DND-41 (cell line): ENCODE measurements at places on chromosomes 6 and 20.

DNA sequence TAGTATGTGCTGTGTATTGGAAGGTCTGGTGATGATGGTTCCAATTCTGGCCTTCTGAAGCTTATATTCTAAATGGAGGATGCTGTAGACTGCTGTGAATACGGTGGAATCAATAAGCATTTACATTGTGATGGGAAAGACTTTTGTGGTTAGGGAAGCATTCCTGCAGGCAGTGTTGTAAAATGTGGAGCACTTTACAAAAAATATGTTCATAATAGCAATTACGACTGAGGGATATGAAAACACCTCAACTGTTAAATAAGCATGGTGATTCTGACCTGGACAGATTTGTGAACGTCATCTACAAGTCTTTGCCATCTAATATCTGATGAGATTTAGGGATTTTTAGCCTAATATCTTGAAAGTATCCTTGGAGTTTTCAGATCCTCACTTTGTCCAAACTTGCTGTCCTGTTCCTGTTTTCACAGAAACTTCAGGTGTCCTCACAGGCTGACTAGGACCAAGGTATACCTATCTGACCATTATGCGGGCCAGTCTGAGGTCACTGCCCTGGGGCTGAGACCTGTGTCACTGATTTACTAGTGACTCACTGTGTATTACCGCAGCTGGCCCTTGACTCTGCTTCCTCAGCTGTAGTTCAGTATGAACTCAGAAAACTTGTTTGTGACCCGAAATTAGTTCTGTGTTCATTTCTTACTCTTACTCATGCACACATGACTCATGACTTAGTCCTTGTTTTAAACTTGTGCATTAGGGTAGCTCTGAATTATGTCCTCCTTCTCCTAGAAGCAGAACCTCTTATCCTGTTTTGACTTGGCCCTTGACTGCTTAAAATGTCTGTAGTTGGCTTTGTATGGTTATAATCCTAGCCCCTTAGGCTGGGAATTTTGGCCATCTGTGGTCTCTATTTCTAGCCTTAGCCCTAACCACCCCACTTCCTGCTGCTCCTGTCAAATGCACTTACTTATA is 343.0 kb downstream of the CDKAL1 start:
- H3K4me3 ChIP-seq, result no peak overlapping the region
- H3K36me3 ChIP-seq, result 0 out of 2 replicates have a peak, but pooled peaks cover 3% of the 10 kb centered on the region
- DNase-seq, result no peak
- no peaks in the 10 kb centered on the region for H3K4me1 ChIP-seq
- H3K27me3 ChIP-seq, result no peaks in the 10 kb centered on the region

DNA sequence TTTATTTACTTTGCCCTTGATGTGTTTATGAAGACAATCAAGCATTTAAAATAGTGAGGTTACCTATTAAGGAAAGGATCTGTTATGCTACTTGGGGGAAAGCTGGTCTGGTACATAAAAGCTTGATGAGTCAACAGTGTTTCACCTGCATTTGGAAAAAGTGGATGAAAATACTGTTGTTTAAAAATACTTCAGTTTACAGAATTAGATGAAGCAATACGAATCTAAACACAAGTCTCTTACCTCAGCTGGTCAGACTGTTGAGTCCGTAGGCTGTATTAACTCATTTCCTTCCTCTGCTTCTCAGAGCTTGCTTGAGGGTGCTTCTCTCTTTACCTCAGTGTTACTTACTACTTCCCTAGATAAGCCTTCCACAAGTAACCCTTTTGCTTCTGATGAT is 36.1 kb downstream of the NKX2-4 start:
- H3K4me1 ChIP-seq, result no peaks in the 10 kb centered on the region
- H3K27me3 ChIP-seq, result no peaks in the 10 kb centered on the region

- H3K27me3 ChIP-seq, result peaks cover 18% of the 10 kb centered on the region
- no peak overlapping the region for H3K4me3 ChIP-seq
- no peak for DNase-seq
- H3K36me3 ChIP-seq, result no peaks in the 10 kb centered on the region
- no peaks in the 10 kb centered on the region for H3K4me1 ChIP-seq
- H3K27ac ChIP-seq, result no peak overlapping the region
Measured at GRCh38 chr6:35562060-35562459, 49.4 kb upstream of the TULP1 start.

GRCh38 chr6:147528511-147529145 is 20.1 kb downstream of the SAMD5 start:
- DNase-seq, result no peak
- H3K36me3 ChIP-seq, result no peaks in the 10 kb centered on the region
- no peak overlapping the region for H3K27ac ChIP-seq
- H3K27me3 ChIP-seq, result peaks cover 12% of the 10 kb centered on the region
- peaks cover 6% of the 10 kb centered on the region; the same call in 1 of the 2 replicates for H3K4me1 ChIP-seq

DNA sequence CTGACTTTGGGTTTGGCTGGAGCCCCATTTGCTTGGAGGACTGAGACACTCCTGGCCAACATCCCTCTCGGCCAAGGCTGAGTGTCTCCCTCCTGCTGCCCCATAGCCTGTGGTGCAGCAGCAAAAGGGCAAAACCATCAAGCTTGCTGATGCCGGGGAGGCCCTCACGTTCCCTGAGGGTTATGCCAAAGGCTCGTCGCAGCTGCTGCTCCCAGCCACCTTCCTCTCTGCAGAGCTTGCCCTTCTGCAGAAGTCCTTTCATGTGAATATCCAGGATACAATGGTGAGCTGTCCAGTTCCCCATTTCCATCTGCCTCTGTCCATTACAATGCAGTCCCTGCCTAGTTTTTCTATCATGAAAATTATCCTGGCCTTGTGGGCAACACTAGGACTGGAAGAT is 6.0 kb downstream of the BPIFB6 start:
- no peaks in the 10 kb centered on the region for H3K27me3 ChIP-seq
- no peaks in the 10 kb centered on the region for H3K36me3 ChIP-seq
- no peak for DNase-seq

DNA sequence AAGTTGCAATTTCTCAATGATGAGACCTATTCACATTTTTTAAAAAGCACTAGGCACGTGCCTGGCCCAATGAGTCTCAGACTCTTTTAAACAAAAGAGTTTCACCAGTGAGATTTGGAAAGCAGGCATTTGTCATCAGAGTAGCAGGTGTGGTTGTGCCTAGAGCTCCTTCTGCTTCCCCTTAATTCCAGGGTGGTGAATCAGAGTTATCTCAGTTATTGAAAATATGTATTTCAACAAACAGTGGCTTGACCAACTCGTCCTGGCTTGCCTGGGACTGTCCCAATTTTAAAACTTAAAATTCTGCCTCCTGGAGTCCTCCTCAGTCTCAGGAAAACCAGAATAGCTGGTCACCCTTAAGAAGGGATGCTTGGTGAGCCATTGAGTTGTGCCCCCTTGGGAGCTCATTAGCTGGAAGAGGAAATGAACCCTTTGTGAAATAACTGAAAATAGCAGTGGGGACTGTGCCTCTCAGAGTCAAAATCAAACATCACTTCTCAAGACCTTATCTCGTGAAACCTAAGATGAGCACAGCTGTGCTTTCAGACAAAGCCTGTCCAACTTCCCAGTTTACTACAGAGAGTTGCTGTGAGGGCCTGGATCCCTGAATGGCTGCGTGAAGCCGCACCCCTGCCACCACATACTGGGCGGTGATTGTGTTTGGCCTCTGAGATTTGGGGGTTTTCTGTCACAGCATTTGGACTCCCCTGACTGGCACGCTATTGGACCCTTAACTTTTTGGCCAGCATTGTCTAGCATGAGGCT is 116.3 kb downstream of the ANKRD60 start:
- no peak overlapping the region for H3K4me3 ChIP-seq
- H3K36me3 ChIP-seq, result no peaks in the 10 kb centered on the region
- no peaks in the 10 kb centered on the region for H3K4me1 ChIP-seq
- DNase-seq, result no peak

GRCh38 chr6:46996860-46997641 is 45.1 kb downstream of the ADGRF1 start:
- no peaks in the 10 kb centered on the region for H3K4me1 ChIP-seq
- no peaks in the 10 kb centered on the region for H3K27me3 ChIP-seq
- no peak for DNase-seq
- no peak overlapping the region for H3K4me3 ChIP-seq
- H3K36me3 ChIP-seq, result no peaks in the 10 kb centered on the region
- no peak overlapping the region for H3K27ac ChIP-seq

GRCh38 chr6:129516005-129516404 is 194.0 kb downstream of the ARHGAP18 start:
- no peak overlapping the region for H3K27ac ChIP-seq
- H3K4me1 ChIP-seq, result no peaks in the 10 kb centered on the region
- no peak overlapping the region for H3K4me3 ChIP-seq
- DNase-seq, result no peak
- no peaks in the 10 kb centered on the region for H3K36me3 ChIP-seq
- no peaks in the 10 kb centered on the region for H3K27me3 ChIP-seq

DNA sequence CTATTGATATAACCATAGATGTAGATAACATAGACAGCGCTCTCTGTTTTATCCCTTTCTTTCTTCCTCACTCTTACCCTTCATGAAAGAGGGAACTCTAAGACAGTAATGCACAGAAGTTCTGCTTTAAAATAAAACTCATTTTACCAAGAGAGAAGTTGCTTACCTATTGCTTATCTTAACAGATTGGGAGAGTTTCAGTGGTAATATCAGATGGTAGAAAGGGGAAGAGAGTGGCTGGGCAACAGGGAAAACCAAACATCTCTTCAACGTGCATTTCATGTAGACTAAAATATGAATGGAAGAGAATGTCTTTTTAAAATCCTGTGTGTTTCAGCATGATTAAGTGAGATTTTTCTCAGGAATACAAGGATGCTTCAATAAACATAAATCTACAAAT is 45.3 kb upstream of the SIRPG start:
- no peaks in the 10 kb centered on the region for H3K36me3 ChIP-seq
- H3K4me1 ChIP-seq, result peaks cover 17% of the 10 kb centered on the region
- H3K27ac ChIP-seq, result no peak overlapping the region
- no peak for DNase-seq

- peaks cover 25% of the 10 kb centered on the region for H3K36me3 ChIP-seq
- H3K27ac ChIP-seq, result no peak overlapping the region
- H3K27me3 ChIP-seq, result no peaks in the 10 kb centered on the region
- DNase-seq, result peak; percentile 1
- no peaks in the 10 kb centered on the region for H3K4me1 ChIP-seq
Measured at GRCh38 chr20:1338801-1339200, 9.9 kb upstream of the SDCBP2 start.

GRCh38 chr6:152170702-152171667 is 363.5 kb downstream of the ESR1 start:
- no peak overlapping the region for H3K4me3 ChIP-seq
- no peak overlapping the region for H3K27ac ChIP-seq
- no peaks in the 10 kb centered on the region for H3K4me1 ChIP-seq

GRCh38 chr6:3285732-3286131 is 27.0 kb downstream of the PSMG4 start:
- no peak overlapping the region for H3K27ac ChIP-seq
- 0 out of 2 replicates have a peak, but pooled peaks cover 3% of the 10 kb centered on the region for H3K36me3 ChIP-seq
- H3K4me1 ChIP-seq, result no peaks in the 10 kb centered on the region
- no peak overlapping the region for H3K4me3 ChIP-seq
- no peak for DNase-seq

DNA sequence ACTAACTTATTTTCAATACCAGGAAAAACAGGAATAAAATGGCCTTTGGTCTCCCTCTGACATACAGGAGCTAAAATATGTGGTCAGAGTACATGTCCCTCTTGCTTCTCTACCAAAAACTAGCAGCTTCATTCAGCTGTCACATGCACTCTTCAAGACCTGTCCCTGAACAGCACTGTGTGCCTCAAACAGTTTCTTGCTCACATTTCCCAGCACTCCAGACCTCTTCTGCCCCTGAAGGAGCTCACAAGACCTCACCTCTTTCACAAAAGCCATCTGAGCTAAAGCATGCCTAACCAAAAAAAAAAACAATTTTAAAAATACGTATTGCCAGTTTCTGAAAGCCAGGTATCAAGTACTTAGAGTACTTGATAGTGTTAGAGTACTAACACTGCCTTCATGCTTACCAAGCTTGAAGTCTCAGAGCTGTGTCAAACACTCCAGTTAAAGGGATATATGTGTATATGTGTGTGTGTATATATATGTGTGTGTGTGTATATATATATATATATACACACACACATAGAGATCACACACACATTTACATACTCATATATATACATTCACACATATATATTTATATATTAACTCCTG is 148.3 kb upstream of the POU3F2 start:
- DNase-seq, result no peak
- H3K4me3 ChIP-seq, result no peak overlapping the region
- H3K27ac ChIP-seq, result no peak overlapping the region

DNA sequence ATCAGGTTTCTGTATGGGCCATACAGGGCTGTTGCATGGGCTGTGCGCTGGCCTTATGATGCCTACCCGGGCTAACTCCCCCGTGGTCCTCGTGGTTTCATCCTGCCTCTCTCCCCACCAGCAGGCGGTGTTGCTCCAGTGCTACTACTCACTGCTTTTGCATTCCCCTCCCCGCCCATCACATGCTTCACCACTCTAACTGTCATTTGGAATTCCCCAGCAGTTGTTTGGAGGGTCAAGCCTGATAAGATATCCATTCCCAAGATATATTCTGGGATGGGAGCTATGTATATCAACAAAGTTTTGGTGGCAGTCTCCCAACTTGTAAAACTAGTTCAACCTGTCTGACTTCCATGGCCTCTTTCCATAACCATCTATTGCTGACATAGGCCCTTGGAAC is 233.2 kb upstream of the SOX4 start:
- no peak overlapping the region for H3K4me3 ChIP-seq
- peaks cover 10% of the 10 kb centered on the region for H3K4me1 ChIP-seq
- no peaks in the 10 kb centered on the region for H3K36me3 ChIP-seq
- DNase-seq, result no peak

- H3K4me1 ChIP-seq, result no peaks in the 10 kb centered on the region
- no peak for DNase-seq
- no peak overlapping the region for H3K4me3 ChIP-seq
- no peaks in the 10 kb centered on the region for H3K36me3 ChIP-seq
Measured at GRCh38 chr20:48709744-48710143, 118.1 kb downstream of the PREX1 start.

- no peaks in the 10 kb centered on the region for H3K27me3 ChIP-seq
- no peak for DNase-seq
Measured at GRCh38 chr6:148596891-148597455, 149.9 kb upstream of the UST start.

DNA sequence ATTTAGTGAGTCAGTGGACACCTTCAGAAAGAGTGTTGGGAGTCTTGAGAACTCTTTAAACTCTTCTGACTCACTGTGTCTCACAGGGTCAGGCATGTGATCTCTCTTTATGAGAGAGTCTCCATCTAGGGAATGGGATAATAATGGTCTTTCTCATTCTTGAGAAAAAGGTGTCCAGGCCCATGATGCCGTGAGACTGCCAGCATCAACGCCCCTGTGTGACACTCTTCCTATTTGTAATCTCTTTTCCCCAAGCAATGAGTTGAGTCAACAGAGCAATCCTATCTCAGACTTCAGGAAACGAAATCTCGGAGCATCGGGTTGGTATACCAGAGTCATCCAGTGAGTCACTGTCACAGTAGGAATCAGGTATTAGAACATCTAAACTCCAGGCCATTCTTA is 82.3 kb upstream of the BMP2 start:
- H3K27ac ChIP-seq, result no peak overlapping the region
- no peaks in the 10 kb centered on the region for H3K4me1 ChIP-seq
- no peak for DNase-seq
- H3K36me3 ChIP-seq, result no peaks in the 10 kb centered on the region
- H3K4me3 ChIP-seq, result no peak overlapping the region
- H3K27me3 ChIP-seq, result no peaks in the 10 kb centered on the region

GRCh38 chr6:54320871-54321270 is 12.6 kb downstream of the TINAG start:
- no peak overlapping the region for H3K4me3 ChIP-seq
- no peak overlapping the region for H3K27ac ChIP-seq
- no peak for DNase-seq
